ENCODE measurements at places on chromosomes 5 and 9.

DNA sequence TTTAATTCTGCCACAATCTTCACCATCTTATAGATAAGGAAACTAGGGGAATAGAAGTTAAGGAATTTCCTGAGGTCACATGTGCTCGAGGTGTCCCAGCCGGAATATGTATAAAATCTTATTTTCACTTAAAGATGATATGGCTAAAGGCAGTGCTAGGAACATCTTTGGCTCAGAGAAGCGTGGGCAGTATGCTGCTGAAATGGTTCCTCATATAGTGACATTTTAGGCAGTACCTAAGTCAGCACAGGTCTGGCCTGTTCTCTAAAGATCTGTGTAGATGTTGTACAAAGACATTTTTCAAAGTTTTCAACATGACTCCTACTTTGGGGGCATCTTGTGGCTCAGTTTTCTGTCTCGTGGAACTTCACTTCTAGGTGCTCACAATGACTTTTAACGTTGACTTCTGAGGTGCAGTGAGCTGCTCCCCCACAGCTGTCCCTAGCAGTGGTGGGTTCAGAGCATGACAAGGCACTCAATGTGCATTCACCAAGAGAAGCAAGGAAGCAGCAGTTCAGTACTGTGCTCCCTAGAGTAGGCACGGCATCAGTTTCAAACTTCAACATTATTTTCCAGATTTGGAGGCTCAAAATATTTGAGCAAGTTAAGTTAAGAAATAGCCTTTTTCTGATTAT is 40.3 kb downstream of the TNFAIP8 start:
- DNase-seq = no peak

- no peak for DNase-seq
Observed at GRCh38 chr9:99288830-99289229, 66.7 kb downstream of the SEC61B start.

DNA sequence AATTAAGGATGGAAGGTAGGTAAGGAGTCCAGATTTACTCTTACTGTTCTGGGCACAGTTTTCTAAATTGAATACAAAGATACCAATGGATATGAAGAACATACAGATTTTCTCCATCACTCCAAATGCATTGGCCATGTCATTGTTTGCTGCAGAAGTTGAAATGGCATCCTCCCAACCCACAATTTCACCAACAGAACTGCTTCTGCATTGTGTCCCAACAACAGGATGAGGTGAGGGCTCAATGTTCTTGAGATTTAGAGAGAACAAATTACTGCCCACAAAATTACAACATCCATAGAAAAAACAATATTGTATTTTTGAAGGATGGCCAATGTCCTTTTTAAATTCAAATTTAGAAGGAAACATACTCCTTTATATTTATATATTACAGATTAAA is 88.9 kb downstream of the NUDT12 start:
- DNase-seq = no peak

DNA sequence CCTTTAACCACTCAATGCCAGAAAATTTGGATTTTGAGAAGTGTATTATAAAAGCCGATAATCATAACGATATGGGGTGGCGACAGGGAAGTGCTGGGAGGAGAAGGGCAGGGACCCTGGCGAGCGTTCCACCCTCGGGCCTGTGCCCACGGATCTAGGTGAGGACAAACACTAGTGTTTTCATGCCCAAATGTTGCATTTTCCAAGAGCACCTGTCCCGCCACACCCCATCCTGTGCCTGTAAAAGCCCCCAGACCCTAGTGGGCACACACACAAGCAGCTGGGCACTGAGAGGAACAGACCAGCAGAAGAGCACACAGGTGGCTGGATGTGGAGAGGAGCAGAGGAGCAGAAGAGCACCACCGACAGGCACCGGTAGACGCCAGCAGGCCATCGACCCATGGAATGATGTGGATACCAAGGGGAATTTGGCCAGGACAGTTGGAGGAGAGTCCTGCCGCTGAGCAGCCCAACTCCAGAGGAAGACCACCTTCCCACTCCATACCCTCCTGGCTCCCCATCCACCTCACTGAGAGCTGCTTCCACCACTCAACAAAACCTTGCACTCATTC is 315.0 kb downstream of the EDIL3 start:
- no peak for DNase-seq

DNA sequence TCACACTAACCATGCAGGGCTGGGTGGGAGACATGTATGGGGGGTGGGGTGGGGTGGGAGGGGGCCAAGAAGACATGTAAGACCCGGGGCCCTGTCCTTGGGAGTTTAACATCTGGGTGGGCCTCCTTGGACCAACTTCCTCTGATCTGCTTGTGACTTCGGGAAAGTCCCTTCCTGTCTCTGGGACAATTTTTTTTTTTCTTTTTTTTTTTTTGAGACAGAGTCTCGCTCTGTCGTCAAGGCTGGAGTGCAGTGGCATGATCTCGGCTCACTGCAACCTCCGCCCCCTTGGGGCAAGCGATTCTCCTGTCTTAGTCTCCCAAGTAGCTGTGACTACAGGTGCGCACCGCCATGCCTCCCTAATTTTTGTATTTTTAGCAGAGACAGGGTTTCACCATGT is 23.8 kb upstream of the IER5L start:
- DNase-seq = no peak

- DNase-seq = no peak
Observed at GRCh38 chr5:102903074-102903871, 148.2 kb downstream of the PAM start.

DNA sequence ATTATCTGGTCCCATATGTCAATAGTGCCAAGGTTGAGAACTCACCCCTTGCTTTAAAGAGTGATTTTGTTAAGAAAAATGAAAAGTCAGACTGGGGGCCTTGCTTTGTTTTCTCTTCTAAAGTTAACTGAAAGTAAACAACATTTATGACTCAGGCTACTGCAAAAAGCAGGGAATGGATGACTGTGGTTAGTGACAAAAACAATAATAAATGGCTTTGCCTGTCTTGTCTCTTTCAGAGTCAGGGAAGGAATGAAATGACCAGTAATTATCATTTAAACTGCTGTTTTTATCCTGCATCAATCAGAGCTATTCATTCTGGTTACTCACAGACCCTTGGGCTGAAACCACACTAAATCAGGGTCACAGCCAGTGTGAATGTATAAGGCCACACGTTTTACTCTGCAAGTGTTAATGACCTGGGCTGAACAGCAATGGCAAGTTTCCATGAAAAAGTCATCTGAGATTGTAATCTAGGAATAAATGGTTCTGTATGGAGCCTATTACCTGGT is 112.2 kb downstream of the ZNF608 start:
- DNase-seq = no peak

- DNase-seq = no peak
Observed at GRCh38 chr9:97900738-97901565, 21.3 kb downstream of the TRMO start.

DNA sequence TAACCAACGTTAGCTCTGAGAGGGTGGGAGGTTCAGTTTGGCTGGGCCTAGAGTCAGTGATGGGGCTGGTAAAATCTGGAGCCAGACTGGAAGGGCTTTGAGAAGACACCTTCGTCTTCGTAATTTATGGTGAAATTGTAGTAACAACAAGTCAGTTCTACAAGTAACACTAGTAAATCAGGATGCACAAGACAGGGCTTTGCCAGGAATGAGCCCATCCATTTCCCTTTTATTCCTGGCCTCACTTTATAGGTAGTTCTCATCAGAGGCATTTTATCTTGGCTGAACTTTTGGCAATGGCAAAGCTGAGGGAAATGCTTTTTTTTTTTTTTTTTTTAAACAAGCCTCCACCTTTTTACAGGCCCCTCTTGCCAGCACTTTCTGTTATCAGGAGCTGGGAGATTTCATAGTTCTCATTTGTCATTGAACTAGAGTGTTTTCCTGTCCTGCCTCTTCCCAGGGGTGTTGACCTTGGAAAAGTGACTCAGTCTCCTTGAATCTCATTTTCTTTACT is 110.5 kb upstream of the KLF4 start:
- no peak for DNase-seq

DNA sequence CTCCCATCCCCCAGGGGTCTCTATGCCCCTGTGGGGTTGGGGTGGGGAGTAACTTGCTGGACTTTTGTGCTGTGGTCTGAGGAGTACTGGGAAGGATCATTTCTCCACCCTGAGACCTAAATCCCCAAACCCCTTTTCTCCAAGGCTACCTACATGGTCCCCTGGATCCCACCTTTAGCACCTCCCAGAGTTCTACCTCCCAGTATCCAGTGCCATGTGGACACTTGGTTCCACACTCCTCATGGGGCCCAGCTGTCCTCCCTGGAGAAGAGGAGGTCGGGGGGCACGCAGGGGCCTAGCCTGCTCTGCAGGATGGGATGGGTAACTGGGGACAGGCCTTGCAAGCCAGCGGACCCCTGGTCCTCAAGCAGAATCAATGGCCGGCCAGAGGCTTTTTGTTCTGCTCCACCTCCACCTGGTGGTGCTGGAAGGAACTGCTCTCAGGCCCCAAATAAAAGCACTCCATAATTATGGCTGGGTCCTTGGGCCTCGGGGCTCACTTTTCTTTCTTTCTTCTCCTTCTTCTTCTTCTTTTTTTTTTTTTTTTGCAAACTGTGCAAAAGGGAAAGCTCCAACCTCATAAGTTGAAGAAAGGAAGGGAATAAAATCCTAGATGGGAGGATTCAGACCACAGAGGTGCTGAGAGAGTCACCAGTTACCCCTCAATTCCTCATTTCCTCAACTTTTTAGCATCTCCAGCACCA is 68.4 kb downstream of the PSD2 start:
- peak; percentile 34 for DNase-seq

DNA sequence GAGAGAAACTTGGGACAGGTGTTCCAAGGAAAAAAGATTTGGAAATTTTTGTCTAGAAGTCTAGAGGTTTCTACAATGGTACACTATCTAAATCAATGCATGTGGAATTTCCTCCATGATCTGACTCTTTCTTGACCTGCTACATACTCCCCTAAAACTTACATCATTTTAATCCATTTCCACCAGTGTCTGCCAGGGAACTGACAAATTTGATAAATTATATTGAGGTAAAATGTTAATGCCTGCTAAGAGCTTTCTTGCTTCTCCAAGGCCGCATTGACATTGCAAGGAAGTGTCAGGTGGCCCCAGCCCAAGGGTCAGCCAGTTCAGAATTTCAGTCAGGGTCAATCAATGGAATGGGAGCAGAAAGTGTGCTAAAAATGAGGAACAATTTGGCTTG is 163.4 kb upstream of the FBXL17 start:
- no peak for DNase-seq

- DNase-seq = no peak
Observed at GRCh38 chr5:146109379-146109778, 4.0 kb upstream of the PLAC8L1 start.

- DNase-seq = no peak
Observed at GRCh38 chr9:136803551-136804508, 3.9 kb upstream of the RABL6 start.

GRCh38 chr9:36742264-36742663 is 169.6 kb downstream of the MELK start:
- no peak for DNase-seq

DNA sequence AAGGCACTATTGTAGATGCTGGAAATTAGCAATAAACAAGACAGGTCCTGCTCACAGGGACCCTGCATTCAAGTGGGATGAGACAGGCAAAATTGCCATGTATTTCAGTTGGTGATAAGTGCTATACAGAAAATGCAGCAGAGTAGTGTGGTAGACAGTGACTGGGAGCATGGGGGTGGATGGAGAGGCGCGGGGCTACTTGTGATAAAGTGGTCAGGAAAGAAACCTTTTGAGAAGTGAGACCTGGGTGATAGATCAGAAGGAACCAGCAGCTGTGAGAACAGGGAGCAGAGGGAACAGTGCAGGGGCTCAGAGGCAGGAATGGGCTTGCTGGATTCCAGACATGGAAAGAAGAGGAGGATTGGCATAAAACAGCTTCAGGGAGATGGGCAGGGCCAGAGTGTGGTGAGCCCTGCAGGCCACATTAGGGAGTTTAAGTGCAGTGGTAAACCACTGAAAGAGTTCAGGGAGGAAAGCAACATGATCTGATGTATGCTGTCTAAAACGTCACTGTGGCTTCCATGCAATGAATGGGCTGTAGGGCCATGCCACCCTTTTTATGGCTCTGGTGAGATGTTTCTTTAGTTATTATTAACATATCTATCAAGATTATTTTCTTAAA is 7.3 kb downstream of the CRHBP start:
- DNase-seq = no peak

DNA sequence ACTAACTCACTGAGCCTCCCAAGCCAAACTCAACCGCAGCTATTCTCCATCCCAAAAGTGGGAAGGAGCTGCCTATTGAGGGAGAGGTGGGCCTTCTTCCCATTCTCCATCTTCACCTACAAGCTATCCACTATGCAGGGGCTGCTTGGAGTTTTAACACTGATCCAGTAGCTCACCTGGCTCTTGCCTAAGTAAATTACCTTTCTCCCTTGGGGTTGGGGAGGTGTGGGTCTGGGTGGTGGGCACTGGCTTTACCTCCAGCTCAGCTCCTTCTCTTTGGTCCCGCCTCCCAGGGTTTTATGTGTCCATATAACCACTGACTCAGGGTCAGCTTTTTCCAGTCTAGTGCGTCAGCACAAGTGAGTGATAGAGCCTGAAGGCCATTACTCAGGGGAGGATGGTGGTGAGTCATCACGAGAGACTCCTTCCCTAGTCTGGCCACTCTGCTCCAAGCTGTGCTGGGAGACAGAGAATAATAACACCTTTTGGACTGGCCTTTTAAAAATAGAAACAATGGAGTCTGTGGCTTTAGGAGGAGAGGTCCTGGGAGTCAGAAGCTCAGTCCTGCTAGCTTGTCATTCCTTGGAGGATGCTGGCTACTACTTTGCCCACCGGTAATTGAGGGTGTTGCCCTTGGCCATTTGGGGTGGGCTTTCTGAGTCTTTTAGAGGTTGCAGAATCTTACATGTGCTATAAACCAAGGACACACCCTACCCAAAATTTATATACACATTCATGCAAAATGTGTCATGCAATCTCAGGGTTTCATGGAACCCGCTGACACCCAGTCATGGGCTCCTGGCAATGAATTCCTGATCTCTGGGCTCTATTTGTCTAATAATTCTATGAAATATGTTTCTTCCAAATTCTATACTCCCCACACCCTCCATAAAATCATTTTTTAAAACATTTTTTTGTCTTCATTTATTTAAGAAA is 35.6 kb upstream of the ATP6V1G1 start:
- DNase-seq = no peak

GRCh38 chr9:107389617-107390071 is 99.9 kb downstream of the KLF4 start:
- no peak for DNase-seq

DNA sequence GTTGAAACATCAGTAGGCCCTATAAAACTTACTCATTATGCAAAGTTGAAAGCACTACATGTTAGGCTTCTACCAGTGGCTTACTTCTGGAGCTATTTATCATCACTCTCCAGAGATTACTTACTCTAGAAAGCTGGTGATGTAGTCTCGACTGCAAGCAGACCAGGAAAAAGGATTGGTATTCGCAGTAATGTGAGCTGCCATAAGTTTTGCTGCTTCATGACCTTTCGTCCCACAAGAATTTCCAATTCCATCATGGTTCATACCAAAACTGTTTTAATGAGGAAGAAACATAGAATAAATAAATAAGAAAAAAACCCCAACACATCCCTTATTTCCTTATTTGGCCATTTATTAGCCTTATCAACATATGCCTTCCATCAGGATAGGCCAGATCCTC is 181.9 kb downstream of the ADAMTS6 start:
- no peak for DNase-seq

- DNase-seq = peak; percentile 64
Observed at GRCh38 chr9:136225748-136226679, 19.6 kb downstream of the QSOX2 start.

- DNase-seq = no peak
Observed at GRCh38 chr9:76044266-76044819, 153.9 kb downstream of the PCSK5 start.

- DNase-seq = no peak
Observed at GRCh38 chr5:131268758-131269370, 5.0 kb downstream of the CDC42SE2 start.

GRCh38 chr5:95520206-95520605 is 34.6 kb downstream of the SKIC3 start:
- no peak for DNase-seq

GRCh38 chr5:148090146-148090772 is 26.5 kb downstream of the SPINK5 start:
- DNase-seq = no peak
